Stimulated activated CD8-positive, alpha-beta memory T cell treated with anti-CD3 and anti-CD28 coated beads, Interleukin-4, amount 100 ng/mL, for 1 hour (primary cell): ENCODE measurements at places on chromosomes 1 and 21.

- DNase-seq, result no peak
These were observed 1.2 kb upstream of the LPGAT1 start for GRCh38 chr1:211831558-211832323.

- DNase-seq, result no peak
These were observed 78.0 kb downstream of the HIVEP3 start for GRCh38 chr1:41840592-41841246.

DNA sequence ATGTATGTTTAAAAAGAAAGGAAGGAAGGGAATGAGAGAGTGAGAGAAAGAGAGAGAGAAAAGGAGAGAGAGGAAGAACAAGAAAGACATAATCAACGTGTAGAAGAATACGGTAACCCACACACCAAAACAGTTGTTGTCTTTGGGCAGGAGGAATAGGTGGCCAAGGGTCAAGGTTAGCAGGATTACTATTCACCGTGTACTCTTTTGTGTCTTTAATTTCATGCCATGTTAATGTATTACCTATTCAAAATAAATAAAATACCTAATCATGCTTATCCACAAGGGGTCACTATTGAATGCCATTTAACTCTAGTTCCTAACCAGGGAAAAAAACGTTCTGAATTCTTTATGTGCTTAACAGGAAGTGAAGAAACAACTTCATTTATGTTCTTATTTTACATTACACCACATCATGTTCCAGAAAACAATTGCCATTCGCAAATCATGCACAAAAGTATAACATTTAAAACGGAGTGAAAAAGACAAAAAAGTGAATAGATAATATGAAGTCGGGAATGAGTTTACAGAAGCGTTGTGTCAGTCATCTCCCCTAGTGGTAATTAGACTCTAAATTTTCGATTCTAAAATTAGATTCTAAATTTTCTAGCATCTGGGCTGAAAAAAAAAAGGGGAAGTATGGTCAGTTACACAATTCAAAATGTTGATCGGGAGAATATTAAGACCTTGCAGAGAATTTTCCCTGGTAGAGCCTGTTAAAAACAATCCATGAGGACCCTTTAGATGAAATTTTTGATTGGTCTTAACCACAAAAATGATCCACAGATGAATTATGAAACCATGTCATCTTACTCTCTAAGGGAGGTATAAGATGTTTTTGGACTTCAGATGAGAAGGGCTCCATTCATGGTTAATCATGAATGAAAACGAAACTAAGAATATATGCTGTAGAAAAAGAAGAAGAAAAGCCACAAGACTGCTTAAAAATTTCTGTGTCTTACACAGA, 700 bp upstream of the KMO start:
- no peak for DNase-seq

GRCh38 chr1:160858097-160858496, 4.6 kb downstream of the CD244 start:
- no peak for DNase-seq

- DNase-seq, result no peak
These were observed 13.7 kb upstream of the GUCA2A start for GRCh38 chr1:42178249-42178648.

- DNase-seq, result no peak
These were observed 18.9 kb downstream of the FCGR2B start for GRCh38 chr1:161681879-161682278.

DNA sequence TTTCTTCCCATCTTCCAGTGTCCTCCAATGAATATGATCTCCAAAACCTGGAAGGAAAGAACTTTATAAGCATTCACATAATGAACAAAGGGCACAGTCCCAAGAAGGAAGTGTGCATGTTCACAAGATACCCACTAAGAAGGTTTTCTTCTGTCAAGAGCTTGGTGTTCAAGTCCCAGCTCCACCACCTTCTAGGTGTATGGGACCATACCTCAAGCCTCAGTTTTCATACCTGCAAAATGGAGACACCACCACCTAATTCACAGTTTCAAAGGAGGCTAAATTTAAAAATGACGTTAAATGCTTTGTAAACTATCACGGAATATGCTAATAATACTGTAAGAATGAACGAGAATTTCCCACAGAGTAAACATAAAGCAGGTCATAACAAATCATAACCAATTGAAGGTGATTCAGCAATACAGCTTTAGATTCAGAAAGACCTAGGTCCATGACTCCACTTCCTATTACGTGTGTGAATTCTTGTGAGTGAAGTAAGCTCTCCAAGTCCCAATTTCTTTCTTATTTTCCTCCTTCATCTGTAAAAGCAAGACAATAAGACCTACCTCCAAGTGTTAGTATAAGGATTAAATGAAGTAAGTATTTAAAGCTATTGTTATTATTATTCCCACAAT, 8.1 kb upstream of the KTI12 start:
- no peak for DNase-seq

- no peak for DNase-seq
These were observed 30.2 kb downstream of the NDC1 start for GRCh38 chr1:53807916-53808315.

DNA sequence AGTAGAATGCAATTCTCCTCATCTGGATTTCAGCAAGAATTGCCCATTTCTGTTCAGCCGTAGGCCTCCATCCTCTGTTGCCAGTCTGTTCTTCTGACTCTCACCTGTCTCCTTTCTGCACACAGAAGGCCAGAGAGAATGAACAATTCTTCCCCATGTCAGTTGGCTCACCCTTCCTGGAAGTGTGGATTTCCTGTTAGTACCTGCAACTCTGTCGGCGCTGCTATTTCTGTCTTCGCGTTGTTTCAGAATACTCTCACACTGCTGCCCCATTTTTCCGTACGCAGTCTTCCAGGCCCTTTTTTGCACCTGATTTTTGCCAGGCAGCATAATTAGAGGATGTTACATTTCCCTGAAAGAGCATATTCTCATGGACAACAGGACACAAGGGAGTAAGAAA, 200.7 kb downstream of the FGGY start:
- DNase-seq, result no peak

DNA sequence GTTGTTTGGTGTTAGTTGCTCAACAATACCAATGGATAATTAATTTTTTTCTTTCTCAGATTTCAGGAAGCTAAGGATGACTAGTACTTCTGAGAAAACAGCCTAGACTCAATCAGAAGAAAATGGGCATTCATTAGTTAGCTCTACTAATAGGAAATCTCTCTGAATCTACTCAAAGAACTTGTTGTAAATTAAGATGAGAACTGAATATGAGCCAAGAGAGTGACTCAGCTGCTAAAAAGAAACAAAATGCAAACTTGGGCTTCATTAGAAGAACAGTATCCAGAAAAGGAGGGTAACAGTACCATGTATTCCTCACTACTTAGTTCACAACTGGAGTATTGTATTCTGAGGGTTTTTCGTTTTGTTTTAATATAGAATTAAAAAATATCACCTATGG, 12.5 kb downstream of the FOXJ3 start:
- no peak for DNase-seq

DNA sequence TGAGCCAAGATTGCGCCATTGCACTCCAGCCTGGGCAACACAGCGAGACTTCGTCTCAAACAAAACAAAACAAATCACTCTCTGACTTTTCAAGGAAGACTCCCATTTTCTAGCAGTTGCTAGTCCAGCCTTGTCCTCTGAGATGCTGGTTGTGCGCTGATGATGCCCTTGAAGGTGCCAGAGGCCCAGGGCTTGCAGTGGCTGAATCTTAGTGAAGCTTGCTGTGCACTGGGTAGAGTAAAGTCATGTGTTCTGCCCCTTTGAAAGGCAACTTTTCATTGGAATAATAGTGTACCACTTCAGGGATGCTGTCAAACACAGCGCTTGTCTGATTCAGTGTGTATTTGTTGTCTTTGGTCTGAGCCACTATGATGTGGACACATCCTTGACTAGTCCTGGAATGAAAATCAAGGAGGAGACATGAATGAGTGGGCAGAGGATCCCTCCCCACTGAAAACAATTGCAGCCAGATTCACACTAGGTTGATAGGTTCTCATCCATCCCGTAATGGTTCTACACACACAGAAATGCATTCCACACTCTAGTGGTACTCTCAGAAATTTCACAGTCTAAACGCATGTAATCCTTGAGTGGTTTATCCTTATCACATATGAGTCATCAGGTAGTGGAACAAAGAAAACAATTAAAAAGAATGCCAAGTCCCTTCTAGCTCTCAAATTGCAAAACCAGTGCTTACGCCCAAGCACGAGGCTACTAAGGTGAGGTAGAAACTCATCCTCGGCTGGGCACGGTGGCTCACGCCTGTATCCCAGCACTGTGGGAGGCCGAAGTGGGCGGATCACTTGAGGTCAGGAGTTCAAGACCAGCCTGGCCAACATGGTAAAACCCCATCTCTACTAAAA, 17.8 kb upstream of the TDRD10 start:
- no peak for DNase-seq

DNA sequence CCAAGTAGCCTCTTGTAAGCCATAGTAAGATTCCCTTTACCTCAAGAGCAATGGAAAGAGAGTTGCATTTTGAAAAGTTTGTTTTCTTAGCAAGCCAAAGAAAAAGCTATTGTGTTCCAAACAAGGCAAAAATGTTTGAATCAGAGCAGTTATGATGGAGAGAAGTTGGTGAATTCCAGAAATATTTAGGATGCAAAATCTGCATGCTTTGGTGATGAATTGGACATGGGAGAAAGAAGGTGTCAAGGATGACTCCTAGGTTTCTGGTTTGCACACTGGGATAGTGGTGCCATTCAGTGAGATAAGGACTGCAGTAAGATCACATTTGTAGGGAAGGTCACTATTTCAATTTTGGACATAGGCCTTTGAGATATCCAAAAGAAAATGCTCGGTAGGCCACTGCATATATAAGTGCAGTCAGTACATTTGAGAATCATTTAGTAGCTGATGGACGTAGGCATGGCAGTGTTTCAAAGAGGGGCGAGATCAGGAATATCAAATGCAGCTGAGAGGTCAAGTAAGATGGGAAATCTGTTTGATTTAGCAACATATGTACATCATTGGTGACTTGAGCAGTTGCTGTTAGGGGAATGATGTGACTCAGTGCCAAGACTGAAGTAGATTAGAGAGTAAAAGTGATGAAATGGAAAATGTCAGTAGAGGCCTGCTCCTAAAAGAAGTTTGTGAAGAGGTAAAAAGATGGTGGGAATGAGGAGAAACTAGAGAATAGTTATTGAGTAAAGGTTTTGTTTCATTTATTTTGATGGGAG, 33.9 kb upstream of the GPR25 start:
- no peak for DNase-seq
